ENCODE measurements at places on chromosomes 4 and X. TPM values are rescaled to one million over a fixed set of nuclear protein-coding genes. Genes with fewer than 3 reads are reported as not detected.

The TEX13C gene
- total RNA-seq, result not detected

The FRAS1 gene
- 0.02 TPM for total RNA-seq

GRCh38 chr4:2462218-2462991, 6.5 kb upstream of the RNF4 start:
- DNase-seq, result peak; percentile 74

DNA sequence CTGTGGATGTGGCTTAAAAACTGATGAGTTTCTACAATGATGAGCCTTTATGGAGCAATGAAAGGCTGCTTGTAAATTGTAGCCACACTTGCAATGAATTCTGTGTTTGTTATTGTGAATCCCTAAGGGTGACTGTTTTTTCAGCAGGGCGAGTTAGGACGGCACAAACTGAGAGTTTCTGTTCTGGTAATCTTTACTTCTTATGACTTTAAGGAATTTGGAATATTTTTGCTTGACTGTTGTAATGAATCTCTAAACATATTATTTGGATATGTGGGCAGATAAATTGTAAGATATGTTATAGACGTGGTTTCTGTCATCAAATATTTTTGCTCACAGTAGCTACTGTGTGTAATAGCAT, 22.2 kb downstream of the RBPJ start:
- DNase-seq, result no peak

GRCh38 chrX:32937043-32937442, 274.3 kb downstream of the DMD start:
- DNase-seq, result no peak

DNA sequence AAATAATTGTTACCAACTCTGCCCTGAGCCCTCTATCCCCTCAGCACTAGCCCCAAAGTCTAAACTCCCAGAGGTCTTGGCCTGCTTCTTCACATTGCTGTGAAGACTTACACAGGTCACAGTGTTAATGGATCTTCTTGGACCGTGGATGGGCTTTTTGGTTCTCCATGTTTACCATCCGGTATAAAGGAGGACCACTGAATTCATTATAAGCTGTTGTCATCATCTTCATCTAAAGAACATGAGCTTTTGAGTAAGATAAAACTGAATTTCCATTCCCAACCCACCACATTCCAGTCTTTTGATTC, 8.5 kb downstream of the NUDT11 start:
- no peak for DNase-seq

- peak; percentile 19 for DNase-seq
These were observed 9.3 kb downstream of the CETN2 start for GRCh38 chrX:152821145-152821765.

DNA sequence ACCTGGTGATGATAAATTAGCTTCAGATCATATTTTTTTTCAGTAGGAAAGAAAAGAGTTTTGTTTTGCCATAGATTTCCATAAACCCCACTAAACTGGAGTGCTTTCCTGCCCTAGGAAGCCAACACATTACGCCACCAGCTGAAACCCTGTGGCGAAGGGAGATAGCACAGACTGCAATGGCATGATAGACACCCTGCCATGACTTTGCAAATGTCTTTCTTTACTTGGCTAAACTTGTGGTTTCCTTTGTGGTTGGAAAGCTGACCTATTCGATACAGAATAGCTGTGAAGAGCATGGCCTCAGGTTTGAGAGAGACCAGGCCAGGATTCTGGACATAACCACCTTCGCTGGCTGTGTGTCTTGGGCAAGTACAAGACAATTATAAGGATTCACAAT, 19.1 kb downstream of the MFAP3L start:
- DNase-seq, result no peak

DNA sequence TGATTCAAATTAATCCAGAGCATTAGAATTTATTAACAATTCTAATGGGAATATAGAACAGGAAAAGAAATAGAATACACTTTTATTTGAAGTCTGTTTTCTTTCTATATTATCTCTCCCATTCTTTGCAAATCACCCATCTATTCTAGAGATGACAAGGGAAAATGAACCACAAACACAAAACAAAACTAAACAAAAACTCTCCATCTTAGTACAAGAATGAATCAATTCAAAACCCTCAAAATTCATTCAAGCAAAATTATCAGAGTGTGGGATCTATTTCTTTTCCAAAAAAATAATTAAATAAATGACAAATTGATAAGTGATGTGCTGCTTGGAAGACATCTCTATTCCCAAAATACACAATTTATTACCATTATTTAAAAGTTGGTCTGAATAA, 400.1 kb upstream of the NWD2 start:
- DNase-seq, result no peak

GRCh38 chr4:89438102-89438831, 130.7 kb upstream of the GPRIN3 start:
- peak; percentile 20 for DNase-seq

GRCh38 chr4:70997036-70997435, 3.6 kb downstream of the DCK start:
- no peak for DNase-seq

DNA sequence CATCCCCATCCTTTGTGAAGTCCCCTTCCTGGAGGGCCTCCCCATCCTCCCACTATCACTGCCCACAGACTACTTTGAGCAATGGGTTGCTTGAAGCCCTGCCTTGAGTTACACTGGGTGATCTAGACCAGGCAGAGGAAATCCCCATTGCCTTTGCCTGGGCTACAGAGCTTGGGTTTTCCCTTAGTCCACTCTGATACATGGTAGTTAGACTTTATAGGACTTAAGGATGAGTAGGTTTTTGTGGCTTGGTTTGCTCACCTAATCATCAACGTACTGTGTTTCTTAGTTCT, 56.6 kb downstream of the TMEM131L start:
- no peak for DNase-seq

GRCh38 chrX:134362560-134363089, 97.3 kb upstream of the HPRT1 start:
- no peak for DNase-seq

DNA sequence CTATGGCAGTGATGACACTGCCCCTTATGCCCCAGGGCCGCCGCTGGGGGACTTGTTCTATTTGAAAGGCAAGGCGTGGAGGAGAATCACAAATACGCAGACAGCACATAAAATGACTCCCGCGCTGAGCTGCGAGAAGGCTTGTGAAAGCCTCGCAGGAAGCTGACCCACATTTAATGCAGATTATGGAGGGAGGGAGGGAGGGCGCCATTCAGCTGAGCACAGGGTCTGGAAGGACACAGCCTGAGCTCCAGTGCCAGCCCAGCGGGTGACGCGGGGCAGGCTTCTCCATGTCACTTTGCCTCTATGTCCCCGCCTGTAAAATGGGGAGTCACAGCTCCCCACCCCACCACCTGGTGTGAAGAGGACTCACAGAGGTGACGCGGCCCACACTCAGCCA, 14.3 kb downstream of the ABLIM2 start:
- no peak for DNase-seq

- no peak for DNase-seq
These were observed 153.4 kb upstream of the FAT1 start for GRCh38 chr4:186876961-186877626.

- DNase-seq, result no peak
These were observed 50.2 kb downstream of the SUPT20HL1 start for GRCh38 chrX:24410514-24411189.
